ENCODE measurements at places on chromosomes 13 and 19.

- no peak for DNase-seq
Observed at GRCh38 chr13:40439928-40440327, 226.5 kb downstream of the FOXO1 start.

GRCh38 chr19:13843104-13843921, 33.6 kb upstream of the NANOS3 start:
- peak; percentile 50 for DNase-seq

DNA sequence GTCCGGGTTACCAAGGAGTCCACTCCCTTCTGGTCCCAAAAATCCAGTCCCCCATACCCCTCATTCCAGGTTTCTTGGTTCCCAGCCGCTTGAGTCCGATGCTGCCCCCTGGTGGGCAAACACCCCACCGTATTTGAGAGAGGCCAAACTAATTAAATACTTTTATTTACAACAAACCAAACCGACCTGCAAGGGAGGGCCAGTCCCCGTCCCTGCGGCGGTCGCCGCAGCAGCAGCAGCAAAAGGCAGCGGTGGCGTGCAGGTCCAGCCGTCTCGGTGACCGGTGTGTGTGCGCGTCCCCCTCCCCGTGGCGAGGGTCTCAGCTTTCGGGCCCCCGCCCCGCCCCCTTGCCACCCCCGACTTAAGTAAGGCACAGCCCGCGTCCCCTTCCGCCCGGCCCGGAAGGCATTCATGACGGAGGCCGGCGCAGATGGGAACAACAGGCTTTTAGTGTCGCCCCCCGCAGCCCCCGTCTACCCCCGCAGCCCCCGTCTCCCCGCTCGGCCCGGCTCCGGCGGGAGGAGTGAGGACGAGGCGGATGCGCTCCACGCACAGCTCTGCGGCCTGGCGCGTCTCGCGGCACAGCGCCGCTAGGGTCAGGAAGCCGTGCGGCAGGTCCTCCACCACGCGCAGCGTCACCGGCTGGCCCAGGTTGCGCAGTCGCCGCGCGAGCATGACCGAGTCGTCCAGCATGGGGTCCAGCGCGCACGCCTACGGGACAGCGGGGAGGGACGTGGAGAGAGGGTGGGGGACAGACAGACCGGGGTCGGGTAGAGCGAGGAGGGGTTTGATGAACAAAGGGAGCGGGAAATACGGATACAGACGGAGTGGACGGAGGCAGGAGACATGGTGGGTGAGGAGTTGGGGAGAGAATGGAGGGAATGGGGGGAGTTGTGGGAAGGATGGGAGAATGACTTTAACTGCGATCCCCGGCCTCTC, 11.5 kb upstream of the CNFN start:
- DNase-seq: peak; percentile 96

DNA sequence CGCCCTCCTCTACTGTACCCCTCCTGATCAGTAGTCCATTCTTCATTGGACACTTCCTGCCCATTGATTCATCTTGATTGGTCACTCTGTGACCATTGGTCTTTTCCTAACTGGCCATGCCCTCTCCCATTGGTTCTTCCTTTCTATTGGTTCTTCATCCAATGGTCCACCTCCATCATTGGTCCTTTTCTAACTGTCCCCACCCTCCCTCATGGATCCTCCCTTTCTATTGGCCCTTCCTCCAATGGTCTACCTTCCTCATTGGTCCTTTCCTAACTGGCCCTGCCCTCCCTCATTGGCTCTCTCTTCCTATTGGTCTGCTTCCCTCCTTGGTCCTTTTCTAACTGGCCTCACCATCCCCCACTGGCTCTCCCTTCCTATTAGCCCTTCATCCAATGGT, 7.1 kb downstream of the KLK6 start:
- DNase-seq: no peak

GRCh38 chr13:71546881-71547280, 320.1 kb downstream of the DACH1 start:
- no peak for DNase-seq

DNA sequence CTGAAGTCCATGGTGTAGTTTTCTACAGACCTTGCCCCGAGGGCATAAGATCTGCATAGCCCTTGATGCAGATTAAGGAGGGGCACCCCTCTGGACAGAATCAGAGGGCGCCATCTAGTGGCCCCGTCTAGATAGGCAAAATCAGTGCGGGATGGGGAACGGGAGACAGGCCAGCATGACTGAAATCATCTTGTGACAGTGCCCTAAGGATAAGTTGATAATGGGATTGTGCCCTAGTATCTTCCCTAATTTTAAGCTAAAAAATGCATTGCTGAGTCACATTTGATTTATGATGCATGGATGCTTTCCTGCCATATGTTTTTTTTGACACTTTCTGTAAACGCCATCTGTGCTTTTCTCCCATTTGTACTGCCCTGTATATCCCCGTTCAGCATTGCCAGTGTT, 19.0 kb upstream of the GPI start:
- DNase-seq: peak; percentile 79

DNA sequence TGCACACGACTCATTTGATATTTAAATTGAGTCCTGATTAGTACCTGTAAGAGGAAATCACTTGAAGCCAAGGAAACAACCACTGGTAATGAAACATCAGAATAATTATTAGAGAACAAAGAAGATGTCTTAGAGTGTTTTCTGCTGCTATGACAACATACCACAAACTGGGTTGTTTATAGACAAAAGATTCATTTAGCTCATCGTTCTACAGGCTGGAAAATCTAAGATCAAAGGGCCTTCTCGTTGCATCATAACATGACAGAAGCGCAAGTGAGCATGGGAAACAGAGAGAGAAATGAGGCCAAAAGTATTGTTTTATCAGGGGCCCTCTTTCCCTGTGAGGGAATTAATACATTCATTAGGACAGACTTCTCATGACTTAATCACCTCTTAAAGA, 1024.0 kb upstream of the PCDH9 start:
- peak; percentile 25 for DNase-seq

DNA sequence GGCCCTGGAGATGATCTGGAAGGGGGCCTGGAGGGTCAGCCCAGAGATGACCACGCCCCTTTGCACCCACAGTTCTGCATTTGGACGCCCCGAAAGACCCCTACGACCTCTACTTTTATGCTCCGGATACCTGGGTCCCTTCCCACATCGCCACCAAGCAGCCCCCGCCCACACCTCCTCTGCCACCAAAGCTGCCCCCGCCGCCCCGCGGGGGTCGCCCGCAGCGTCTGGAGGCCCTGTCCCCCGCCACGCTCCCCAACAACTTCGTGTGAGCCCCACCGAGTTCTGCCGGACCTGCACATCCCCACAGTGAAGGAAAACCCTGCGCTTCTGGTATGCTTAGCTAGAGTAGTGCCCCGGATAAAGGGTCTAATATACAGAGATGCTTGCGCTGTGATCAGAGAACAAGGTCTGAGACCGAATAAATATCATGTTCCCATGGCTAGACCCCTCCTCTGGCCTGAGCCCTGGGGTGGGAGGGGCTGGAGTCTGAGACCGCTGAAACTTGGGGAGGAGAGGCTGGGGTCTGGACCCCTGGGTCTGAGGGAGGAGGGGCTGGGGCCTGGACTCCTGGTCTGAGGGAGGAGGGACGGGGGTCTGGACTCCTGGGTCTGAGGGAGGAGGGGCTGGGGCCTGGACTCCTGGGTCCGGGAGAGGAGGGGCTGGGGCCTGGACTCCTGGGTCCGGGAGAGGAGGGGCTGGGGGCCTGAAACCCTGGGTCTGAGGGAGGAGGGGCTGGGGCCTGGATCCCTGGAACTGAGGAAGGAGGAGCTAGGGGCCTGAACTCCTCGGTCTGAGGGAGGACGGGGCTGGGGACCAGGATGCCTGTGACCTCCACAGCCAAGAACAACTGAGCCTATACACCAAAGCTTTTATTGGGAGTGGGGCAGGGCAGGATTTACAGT, 3.6 kb downstream of the GFY start:
- DNase-seq: no peak

DNA sequence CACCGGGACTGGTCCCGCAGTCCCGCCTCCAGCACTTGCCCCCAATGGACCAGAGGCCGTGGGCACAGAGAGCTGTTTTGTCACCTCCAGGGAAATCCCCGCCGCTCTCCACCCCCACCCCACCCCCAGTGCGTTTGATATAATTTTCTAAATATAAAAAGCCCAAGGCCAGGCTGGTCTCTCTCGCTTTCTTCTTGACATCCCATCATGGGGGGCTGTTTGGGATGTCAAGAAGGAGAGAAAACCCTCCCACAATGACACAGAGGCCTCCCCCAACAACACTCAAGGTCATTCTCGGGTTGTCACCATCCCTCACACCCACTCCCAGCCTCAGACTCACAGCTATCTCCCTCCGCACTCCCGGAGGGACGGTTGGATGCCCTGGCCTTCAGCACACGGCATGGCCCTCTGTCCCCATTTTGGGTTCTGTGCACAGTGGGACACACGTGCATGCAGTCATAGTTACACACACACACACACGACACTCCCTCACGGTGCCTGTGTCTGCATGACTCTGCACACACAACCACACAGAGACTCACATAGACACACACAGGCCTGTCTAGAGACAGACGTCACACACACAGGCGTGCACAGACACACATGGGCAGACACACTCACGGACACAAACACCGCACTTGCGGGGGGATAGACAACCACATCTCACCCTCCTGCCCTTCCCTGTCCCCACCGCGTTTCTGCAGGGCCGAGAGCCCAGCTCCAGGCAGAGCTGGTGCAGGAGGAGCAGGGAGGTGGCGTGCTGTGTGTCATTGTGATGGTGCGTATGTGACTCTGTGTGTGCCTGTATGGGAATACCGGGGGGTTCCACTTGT, 4.8 kb upstream of the NFIC start:
- DNase-seq: no peak

GRCh38 chr19:14795078-14795721, 16.8 kb upstream of the ADGRE2 start:
- DNase-seq: no peak

GRCh38 chr13:49641801-49642291, 13.5 kb downstream of the ARL11 start:
- no peak for DNase-seq

DNA sequence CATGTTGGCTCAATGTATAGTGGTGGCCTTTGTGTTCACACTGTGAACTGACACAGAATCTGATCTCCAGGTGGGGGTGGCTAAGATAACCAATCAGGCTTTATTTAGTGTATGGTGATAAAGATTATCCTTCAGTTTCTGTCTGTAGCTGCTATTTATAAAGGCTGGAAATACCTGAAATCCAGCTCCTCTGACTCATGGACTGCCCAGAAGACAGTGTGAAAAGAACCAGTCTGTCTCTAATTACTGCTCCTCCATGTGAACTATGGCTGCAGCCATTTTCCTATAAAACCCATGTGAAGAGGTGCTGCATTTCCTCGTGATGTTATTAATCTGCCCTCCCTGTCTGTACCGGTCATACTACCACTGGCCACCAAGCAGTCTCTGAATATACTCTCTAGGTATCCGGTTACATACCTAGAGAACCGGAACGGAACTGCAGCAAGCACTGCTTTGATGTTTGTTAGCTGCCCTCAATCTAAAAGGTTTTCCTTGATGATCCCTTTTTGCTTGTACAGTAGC, 238.0 kb downstream of the LHFPL6 start:
- DNase-seq: no peak

GRCh38 chr19:6752256-6753177, 13.0 kb downstream of the TRIP10 start:
- DNase-seq: peak; percentile 24

DNA sequence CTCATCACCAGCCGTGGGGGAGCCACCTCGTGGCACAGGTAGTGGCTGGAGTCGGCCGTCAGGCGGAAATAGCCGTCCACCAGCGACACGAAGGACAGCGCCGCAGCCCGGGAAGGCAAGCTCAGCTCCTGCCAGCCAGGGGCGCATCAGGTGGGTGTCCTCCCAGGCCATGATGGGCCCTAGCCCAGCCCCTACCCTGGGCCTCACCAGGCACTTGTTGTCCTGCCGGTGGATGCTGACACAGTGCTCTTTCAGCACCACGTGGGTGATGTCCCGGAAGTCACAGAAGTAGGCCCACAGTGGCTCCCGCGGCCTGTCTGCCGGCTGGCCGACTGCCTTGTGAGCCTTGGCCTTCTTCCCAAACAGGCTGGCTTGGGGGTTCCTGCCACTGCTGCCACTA, 15.7 kb downstream of the TYK2 start:
- DNase-seq: no peak
